T-cell (primary cell): ENCODE measurements at places on chromosomes 16 and 17.

DNA sequence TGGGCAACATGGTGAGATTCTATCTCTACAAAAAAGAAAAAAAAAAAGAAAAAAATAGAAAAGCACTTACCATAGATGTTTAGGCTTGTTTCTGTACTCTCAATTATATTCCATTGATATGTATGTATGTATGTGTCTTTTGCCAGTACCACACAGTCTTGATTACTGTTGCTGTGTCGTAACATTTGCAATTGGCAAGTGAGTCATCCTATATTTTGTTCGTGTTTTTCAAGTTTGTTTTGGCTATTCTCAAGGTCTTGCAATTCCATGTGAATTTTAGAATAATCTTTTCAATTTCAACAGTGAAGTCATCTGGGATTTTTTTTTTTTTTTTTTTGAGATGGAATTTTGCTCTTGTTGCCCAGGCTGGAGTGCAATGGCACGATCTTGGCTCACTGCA, 19.3 kb downstream of the SPECC1 start:
- DNase-seq: no peak

- DNase-seq: no peak
Observed at GRCh38 chr17:68734187-68734900, 133.2 kb upstream of the FAM20A start.

DNA sequence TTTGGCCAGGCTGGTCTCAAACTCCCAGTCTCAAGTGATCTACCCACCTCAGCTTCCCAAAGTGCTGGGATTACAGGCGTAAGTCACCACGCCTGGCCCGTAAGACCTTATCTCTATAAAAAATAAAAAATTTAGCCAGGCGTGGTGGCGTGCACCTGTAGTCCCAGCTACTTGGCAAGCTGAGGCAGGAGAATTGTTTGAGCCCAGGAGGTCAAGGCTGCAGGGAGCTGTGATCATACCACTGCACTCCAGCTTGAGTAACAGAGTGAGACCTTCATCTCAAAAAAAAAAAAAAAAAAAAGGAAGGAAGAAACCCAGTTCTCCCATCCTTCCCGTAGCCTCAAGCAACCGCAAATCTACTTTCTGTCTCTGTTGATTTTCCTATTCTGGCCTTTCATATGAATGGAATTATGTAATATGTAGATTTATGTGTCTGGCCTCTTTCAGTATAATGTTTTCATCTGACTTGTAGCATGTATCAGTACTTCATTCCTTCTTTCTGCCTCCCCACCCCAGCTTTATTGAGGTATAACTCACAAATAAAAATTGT, 11.2 kb downstream of the CASC3 start:
- DNase-seq: no peak

GRCh38 chr16:1026784-1027500, 45.4 kb downstream of the SOX8 start:
- DNase-seq: no peak

DNA sequence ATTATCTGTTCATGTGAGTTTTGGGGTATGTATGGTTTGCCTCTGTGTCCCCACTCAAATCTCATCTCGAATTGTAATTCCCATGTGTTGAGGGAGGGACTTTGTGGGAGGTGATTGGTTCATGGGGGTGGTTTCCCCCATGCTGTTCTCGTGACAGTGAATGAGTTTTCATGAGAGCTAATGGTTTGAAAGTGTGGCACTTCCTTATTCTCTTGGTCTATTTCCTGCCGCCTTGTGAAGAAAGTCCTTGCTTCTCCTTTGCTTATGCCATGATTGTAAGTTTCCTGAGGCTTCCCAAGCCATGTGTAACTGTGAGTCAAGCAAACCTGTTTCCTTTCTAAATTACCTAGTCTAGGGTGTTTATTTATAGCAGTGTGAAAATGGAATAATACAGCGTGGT, 128.1 kb upstream of the HS3ST4 start:
- DNase-seq: no peak

DNA sequence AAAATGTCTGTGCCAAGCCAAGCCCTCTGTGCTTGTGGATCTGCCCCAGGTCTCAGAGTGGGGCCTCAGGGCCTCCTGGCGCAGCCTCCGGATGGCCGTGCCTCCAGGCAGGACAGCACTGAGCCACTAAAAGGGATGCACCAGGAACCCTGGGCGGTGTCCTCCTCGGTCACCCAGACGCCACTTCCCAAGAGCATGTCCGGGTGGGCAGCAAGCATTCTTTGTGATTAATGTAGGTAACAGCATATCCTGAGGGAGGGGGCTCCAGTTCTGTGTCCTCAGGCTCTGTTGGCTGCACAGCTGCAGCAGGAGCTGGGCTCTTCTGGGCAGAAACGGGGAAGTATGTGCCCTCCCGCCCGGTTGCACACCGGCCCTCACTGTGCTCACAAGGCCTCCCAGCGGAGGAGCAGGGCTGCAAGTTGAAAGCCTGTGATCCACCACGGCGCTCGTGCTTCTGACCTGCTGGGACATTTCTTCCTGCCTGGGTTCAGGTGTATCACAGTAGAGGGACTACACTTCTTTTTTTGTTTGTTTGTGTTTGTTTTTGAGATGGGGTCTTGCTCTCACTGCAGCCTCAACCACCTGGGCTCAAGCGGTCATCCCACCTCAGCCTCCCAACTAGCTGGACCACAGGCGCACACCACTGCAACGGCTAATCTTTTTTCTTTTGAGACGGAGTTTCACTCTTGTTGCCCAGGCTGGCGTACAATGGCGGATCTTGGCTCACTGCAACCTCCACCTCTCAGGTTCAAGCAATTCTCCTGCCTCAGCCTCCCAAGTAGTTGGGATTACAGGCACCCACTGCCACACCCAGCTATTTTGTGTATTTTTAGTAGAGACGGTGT, 37.9 kb upstream of the CHMP6 start:
- no peak for DNase-seq

GRCh38 chr16:89906140-89907025, 12.3 kb upstream of the MC1R start:
- DNase-seq: no peak

- DNase-seq: no peak
Observed at GRCh38 chr17:73369111-73369521, 57.3 kb upstream of the CDC42EP4 start.

DNA sequence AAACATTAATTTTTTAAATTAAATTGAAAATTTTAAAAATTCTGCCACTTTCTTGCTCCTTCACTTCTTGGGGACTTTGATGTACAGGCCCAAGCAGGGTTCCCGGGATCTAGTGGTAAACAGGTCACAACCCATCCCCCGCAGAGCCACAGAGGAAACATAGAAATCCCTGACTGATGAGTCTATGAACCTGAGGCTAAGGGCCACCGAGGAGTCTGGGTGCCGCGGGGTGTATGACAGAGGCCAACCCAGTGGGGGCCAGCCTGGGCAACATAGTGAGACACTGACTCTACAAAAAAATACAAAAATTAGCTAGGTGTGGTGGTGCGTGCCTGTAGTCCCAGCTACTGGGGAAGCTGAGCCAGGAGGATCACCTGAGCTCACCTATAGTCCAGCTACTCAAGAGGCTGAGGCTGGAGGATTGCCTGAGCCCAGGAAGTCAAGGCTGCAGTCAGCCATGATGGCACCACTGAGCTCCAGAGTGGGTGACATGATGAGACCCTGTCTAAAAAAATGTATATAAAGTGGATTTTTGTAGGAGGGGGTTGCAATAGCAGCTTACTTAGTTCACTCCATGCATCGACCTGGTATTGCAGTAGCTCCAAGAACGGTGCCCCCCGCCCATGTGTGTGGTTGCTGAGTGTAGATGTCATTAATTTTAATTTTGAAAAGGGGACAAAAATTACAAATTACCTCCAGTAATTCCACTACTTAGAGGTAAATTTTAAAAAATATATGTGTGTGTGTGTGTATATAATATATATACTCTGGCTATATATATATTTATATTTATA, 9.2 kb upstream of the FLYWCH1 start:
- no peak for DNase-seq

GRCh38 chr17:76887802-76888201, 19.6 kb downstream of the MGAT5B start:
- DNase-seq: no peak

- DNase-seq: no peak
Observed at GRCh38 chr17:614653-615546, 99.7 kb downstream of the VPS53 start.

DNA sequence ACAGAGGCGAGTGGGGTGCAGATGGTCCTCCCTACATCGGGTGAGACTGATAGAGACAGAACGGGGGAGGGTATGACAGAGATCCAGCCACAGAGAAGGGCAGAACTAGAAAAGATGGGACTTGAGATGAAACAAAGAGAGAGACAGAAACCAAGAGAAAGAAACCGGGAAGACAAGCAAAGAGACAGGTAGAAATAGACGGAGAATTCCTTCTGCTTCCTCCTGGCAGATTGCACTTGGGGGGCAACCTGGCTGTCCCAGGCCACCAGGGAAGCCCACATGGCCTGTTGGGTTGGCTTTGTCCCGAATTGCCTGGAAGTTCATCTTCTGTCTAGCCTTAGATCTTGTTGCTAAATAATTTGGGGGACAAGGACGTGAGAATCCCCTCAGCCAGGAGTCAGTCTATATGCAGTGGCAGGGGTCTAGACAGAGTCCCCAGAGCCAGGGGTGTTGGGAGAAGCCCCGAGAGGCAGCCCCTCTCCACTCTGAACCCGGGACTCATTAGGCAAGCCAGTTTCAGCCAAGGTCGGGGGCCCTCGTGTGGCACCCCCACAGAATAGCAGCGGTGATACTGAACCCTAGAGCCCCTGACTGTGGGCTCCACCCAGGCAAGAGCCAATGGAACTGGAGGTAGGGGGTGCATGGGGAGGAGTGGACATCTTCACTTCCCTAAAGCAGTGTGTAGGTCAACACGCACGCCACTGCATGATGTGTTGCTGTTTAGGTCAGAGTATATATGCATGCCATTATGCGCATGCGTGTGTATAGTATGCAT, 627 bp upstream of the TSPOAP1 start:
- DNase-seq: peak; percentile 52

DNA sequence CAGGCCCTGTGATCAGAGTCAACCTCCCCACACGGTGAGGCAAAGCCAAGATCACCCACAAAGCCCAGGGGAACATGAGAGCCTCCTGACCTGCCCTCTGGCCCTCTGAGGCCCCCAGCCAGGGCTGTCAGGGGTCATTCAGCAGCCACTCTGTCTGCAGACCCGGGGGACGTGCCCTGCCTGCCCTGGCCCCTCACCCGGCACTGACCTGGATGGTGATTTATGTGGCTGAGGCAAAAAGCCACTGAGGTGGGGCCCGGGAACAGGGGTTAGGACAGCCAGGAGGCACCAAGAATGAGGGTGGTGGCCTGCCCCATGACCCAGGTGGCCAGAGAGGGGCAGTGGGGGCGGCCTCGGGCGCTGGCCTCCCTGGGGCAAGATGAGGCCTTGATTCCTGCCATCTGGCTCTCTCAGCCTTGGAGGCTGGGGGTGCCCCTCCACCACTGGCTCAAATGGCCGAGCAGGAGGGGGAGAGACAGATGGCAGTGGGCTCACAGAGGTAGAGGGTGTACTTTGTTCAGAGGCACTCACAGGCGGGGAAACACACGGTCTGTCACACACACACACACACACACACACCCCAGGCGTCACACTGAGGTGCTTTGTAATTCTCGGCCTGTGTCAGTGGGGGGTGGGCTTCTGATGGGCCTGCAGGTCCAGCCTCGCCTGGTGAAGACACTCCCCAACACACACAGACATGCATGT, 174.0 kb upstream of the GSE1 start:
- no peak for DNase-seq

GRCh38 chr16:81327447-81328196, 12.9 kb downstream of the GAN start:
- DNase-seq: no peak

GRCh38 chr16:16073001-16073545, 123.7 kb downstream of the ABCC1 start:
- no peak for DNase-seq

DNA sequence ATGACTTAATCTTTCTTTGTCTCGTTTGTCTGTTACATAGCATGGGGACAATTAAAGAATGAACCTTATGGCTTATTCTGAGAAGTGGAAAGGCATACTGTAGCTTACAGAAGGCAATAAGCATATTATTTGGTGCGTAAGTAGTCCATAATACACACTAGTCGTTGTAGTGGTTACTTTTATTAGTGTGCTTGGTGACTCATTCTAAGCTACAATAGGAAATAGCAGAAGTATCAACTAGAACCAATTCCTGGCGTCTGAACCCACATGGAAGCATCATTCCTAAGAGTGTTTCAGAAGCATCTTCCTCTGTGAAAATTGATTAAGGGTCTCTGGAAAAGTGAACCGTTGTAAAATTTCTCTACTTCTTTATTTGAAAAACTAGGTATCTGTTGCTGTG, 777.8 kb upstream of the EEF2KMT start:
- no peak for DNase-seq

GRCh38 chr16:15641753-15642556, 999 bp downstream of the MARF1 start:
- DNase-seq: no peak

GRCh38 chr17:57954397-57955182, 622 bp downstream of the CUEDC1 start:
- DNase-seq: no peak

DNA sequence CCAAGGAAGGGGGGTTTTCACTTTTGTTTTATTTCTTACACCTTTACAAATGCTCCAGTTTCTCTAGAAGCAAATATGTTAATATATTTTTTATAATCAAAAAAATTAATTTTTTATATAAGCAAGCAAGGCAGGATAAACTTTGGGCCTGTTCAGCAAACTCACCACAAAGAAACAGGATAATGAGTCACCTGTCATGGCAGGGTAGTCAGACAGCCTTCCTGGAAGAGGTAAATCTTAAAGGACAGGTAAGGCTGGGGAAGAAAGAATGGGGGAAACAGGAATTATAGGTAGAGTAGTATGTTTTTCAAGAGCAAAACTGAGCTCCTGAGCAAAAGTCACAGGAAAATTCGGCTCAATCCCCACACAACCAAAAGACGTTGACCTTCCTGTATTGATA, 186.3 kb upstream of the SOX9 start:
- no peak for DNase-seq

DNA sequence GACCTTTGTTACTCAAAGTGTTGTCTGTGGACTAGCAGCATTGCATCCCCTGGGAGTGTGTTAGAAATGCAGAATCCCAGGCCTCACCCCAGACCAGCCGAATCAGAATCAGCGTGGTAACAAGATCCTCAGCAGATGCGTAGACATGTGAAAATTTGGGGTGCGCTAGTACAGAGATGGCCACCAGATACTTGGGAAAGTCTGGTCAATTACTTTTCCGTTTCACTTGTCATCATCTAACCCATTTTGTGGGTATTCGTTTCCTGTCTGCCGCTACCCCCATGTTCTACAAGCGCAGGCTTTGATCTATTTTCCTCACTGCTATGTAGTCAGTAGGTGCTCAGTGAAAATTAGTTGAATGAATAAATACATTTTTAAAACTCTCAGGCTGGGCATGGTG, 33.1 kb upstream of the HERPUD1 start:
- peak; percentile 8 for DNase-seq
